Lung (tissue), 17 donors: ENCODE measurements at places on chromosomes 5 and 9.

GRCh38 chr5:163755505-163755904, 250.1 kb downstream of the MAT2B start:
- DNase-seq = no peak

DNA sequence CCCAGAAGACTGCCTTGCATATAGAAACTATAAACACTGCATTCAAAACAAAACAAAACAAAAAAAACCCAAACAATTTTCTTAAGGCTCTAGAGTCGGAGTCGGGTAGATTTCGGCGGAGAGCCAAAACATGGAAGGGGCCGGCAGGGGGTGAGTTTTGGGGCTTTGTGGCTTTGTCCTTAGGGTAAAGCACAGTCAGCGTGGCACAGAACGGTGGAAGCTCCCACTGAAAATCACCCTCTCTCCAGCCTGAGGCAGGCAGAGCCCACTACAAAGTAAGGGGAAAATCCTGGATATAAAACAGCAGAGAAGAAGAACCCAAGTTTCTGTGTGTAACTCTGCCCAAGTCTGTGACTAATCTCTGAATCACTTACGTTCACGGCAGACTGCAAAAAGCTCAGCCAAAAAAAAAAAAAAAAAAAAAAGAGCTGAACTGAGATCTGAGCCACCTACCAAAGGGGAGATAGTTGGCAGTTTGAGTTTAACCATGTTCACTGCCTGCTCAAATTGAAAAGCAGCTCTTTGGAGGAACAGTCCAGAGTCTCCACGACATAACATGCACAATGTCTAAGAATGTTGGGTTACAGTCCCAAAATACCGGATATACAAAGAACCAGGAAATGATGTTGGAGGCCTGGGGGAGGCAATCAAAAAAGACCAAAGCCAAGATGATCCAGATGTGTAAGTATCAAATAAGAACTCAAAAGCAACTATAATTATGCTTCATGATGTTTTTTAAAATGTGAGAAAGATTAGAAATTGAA, 26.6 kb upstream of the OR2K2 start:
- peak; percentile 57 for DNase-seq

- peak; percentile 79 for DNase-seq
These were observed 188.4 kb downstream of the SNCAIP start for GRCh38 chr5:122500245-122501088.

DNA sequence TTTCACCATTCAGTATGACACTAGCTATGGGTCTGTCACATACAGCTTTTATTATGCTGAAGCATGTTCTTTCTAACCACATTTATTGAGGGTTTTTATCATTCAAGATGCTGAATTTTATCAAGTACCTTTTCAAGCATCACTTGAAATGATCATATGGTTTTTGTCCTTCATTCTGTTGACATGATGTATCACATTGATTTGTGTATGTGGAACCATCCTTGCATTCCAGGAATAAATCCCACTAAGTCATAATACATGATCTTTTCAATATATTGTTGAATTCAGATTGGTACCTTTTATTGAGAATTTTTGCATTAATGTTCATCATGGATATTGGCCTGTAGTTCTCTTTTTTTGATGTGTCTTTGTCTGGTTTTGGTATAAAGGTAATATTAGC, 317.4 kb downstream of the NNT start:
- DNase-seq = no peak
